ENCODE measurements at places on chromosomes 5 and 9. TPM values are rescaled to one million over a fixed set of nuclear protein-coding genes. Genes with fewer than 3 reads are reported as not detected.

Gene PPP2R2B
- total RNA-seq = not detected

Gene SLC6A3
- total RNA-seq = not detected

GRCh38 chr9:79213417-79214125, 358.2 kb upstream of the TLE4 start:
- DNase-seq = no peak

Gene SLC23A1
- 4.1 TPM for total RNA-seq

GRCh38 chr9:14389146-14389545, 75.2 kb upstream of the NFIB start:
- no peak for DNase-seq

GRCh38 chr9:85746309-85746708, 4.6 kb upstream of the AGTPBP1 start:
- DNase-seq = no peak

DNA sequence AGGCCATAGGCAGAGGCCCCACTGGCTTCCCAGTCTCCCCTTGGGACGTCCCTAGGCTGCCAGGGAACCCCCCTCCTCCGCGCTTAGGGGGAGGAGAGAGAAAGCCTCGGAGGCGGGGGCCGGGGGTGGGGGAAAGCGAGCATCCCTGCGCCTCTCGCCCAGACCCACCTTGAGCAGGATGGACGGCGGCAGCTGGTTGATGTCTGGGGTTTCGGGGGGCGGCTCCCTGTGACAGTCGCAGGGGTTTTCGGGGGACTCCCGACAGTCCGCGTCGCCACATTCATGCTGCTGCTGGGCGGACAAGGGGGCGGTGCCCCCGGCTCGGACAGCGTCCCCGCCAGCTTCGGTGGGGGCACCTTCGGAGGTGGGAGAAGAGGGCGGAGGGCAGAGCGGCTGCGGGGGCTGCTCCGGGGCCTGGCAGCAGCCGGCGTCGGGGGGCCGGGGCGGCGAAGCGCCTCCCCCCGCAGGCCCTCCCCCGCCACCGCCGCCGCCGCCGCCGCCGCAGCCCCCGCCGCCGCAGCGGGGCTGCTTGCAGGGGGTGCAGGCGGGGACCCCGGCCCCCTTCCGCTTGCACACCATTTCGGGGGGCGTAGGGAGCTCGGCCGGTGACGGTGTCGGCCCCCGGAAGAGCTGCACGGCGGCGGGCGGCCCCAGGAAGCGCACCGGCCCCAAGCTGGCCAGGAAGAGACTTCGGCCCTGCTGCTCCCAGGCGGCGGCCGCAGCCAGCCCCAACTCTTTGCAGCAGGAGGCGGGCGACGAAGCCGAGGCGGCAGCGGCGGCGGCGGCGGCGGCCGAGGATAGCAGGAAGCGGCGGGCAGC, 1.2 kb downstream of the FBXL17 start:
- DNase-seq = peak; percentile 43

- DNase-seq = no peak
Observed at GRCh38 chr5:100654895-100655294, 119.7 kb downstream of the FAM174A start.

Gene MARCOL
- total RNA-seq = not detected

DNA sequence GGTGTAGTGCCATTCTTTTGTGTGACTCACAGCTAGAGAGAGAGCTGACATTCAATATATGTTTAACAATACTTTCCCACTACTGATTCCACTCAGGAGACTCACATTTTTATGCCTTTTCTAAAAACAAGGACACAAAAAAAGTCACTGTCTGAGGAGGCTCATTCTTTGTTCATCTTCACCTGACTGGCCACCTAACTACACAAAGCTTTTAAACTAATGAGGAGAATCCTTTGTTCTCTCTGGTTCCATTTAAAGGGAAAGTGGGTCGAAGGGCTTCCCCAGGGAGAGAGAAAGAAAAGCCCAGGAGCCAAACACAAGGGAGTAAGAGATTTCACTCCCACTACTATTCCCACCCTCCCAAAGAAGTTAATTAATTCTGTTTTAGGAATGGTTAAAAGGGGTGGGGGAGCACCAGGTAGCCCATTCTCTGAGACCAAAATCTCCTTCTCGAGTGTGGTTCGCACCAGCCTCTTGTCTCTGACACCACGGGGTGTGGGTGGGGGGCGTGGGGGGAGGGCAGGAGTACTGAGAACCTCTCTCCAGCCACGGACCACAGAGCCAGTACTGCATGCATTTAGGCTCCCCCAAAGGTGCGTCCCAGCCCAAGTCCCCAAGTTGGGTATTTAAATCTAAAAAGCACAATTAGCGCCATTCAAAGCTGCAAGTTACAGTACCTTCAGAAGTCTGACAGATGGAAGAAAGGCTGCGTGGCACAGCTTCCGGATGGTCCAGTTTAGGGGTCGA, 747 bp downstream of the TRPM3 start:
- DNase-seq = no peak

- no peak for DNase-seq
Observed at GRCh38 chr5:100551183-100551582, 16.0 kb downstream of the FAM174A start.

GRCh38 chr9:131046581-131047202, 37.7 kb downstream of the LAMC3 start:
- DNase-seq = no peak

GRCh38 chr9:35908504-35909125, 675 bp upstream of the SPAAR start:
- no peak for DNase-seq

DNA sequence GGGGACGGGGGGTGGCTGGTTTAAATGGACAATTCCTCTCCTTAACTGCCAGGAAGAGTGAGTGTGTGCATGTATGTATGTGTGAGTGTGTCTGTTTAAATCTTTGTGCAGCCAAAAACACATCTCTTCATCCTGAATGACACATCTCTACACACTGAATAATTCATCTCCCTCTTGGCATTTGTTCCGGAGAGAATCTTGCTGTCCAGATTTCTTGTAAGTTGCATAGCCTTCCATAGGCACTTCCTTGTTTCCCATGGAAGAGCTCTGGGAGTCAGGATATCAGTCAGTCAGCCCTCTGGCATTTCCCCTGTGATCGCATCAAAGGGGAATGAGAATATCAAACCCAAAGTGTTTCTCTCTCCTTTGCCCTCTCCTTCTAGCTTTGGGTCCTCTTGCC, 74.7 kb downstream of the WWC1 start:
- no peak for DNase-seq

- DNase-seq = no peak
Observed at GRCh38 chr9:78567693-78568092, 270.8 kb downstream of the PSAT1 start.

DNA sequence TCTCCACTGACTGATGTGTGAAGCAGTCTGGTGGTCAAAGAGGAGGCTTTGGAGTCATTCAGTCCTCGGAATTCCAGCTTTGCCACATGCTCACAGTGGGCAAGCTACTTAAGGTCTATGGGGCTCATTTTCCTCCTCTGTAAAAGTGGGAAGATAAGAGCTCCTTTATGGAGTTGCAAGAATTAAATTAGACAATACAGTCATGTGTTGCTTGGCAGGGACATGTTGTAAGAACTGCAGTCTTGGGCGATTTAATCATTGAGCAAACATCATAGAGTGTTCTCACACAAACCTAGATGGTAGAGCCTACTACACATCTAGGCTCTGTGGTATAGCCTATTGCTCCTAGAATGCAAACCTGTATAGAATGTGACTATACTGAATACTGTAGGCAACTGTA, 253.9 kb downstream of the SH3GL2 start:
- no peak for DNase-seq

- no peak for DNase-seq
Observed at GRCh38 chr5:59065554-59065953, 482.7 kb downstream of the RAB3C start.

DNA sequence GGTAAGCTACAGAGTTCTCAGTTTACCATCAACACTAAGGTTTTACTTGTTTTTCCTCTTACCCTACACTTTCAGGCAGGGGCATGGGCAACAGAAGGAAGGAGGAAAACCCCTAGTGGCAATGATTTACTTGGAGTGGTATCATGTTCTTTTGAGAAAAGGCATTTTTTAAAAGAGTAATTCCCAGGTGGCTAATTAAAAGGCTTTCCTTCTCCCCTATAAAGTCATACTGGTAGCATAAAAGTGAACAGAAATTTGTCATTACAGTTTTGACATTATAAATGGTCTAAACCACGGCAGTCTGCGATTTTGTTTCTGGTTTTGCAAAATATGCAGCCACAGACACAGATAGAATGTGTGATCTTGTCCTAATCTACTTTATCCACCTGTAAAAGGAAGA, 30.9 kb upstream of the OR2K2 start:
- DNase-seq = peak; percentile 34

Gene ADRA1B
- total RNA-seq = not detected
